Nephron progenitor cell (in vitro differentiated cells): ENCODE measurements at places on chromosomes 1 and 21.

DNA sequence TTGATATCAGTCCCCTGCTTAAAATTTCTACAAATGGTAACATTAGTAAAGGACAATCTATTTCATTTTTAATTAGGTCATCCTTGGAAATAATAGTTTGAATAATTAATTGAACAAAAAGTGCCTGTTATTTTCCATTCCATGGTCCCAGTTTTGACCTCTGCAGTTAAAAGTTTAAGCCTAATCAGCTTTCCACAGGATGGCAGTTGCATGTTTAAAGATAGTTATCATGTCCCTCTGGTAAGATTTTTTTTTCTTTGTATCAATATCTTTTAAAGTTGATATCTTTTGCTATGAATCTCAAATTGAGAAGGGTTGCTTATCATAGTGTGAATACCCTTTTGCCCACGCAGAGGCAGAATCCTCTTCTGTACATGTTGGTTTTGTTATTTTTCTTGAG lies 90.4 kb downstream of the HS2ST1 start:
- no peak for DNase-seq

GRCh38 chr1:2975466-2976179 lies 45.6 kb upstream of the ACTRT2 start:
- no peak for DNase-seq

DNA sequence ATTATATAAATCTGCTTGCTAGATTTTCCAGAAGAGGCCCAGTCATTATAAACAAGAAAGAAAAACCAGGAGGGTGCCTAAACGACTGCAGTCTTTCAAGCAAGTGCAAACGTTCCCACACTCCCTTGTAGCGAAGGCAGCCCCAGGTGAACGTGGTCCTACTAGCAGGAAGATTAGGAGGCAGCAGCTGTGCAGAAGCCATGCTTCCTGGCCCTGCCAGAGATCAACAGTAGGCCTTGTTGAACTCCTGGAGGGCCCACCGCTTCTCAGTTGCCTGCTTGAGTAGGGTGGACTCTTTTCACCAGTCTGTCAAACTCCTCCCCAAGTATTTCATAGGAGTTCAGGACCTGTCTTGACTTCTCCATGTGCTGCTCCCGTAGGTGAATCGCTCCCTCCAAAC lies 163.0 kb upstream of the GORAB start:
- no peak for DNase-seq

- DNase-seq, result no peak
Measured at GRCh38 chr1:93699503-93700168, 18.0 kb upstream of the BCAR3 start.

- DNase-seq, result no peak
Measured at GRCh38 chr21:42590431-42591131, 62.8 kb upstream of the PDE9A start.

- peak; percentile 77 for DNase-seq
Measured at GRCh38 chr1:156421062-156421938, 52.3 kb downstream of the RHBG start.

- DNase-seq, result no peak
Measured at GRCh38 chr1:46802081-46802480, 3.2 kb downstream of the CYP4B1 start.

GRCh38 chr1:81158592-81158991 lies 642.1 kb upstream of the ADGRL2 start:
- no peak for DNase-seq

DNA sequence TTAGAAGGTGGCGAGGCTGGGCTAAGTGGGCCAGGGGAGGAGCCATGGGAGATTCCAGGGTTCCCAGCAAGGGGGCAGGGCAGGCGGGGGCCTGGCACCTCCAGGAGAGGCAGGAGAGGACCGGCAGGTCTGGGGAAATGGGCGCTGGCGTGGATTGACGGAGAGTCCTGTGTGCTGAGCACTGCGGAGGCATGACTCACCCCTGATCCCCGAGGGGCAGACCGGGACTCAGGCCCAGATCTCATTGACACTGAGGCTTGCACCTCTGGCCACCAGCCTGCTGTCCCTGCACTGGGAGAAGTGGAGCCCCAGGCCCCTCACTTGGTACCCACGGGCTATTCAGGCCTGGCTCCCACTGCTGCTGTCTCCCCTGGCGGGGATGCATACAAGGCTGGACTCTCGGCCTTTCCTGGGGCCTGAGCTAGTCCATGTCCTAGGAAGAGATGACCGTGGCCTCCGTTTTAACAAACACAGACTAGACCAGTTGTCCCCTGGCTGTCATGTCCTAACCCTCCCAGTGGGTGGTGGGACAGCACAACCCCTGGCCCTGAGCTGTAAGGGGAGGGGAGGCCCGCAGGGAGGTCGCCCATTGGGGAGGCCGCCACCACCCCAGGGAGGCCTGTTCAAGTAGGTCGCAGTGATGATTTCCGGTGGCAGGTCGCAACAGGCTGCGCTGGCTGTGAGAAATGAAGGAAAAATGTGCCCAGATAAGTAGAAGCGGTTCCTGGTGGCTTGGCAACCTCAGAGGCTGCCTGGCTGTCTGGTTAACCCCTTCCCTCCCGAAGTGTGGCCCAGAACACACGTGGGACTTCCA lies 39.7 kb downstream of the RIPK4 start:
- DNase-seq, result no peak

DNA sequence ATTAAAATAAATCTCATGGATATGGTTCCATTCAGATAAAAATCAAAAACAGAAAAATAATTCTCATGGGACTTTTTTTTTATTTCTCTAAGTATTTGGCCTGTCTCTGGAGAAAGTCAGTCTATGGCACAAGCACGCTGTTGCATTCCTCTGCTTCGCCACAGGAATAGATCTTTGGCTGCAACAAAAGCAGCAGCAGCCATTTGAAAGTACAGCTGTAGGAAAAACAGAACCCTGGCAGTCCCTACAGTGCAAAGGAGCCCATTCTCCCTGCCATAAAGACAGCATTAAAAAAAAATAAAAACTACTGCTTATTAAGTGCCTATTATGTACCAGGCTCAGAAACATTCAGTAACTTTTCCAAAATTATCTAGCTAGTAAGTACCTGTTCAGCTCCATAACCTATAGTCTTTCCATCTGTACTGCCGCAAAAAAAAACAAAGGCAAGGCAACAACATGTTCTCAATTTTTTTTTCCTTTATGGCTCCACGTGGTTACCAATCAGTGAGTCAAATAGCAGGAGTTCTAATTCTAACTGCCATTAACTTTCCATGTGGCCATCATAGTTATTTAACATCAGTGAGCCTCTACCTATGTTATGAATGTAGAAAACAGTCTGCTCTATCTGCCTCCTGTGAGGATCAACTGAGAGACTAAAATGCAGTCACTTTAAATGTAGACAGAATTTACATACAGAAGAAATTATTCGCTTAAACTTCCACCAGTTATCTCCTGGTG lies 22.7 kb downstream of the SLC35D1 start:
- no peak for DNase-seq

DNA sequence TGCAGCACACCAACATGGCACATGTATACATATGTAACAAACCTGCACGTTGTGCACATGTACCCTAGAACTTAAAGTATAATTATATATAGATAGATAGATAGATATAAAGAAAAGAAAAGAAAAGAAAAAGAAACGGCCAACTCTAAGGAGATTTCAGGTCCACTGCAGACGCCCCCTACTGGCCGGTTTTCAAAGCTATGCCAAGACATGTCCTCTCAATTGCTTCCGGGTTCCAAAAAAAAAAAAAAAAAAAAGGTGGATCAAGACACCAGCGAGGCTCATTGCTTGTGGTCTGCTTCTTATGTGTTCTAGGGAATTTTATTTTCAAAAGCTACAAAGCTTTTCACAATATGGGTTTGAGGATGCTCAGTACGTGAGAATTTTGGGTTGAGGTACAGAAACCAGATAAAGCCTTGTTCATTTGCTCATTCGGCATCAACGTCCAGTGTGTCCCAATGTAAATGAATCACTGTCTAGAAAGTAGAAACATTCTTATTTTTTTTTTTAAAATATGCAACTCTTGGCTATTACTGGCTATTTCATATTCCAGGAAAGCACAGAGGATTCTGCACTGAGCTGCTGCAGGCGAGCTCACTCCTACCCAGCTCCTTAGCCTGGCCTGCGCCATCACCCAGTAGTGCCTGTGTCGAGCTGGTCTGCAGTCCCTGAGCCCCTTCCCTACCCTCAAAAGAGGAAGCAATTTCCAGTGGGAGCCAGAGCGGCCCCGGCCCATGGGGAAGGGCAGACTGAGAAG lies 643.0 kb downstream of the KIF26B start:
- peak; percentile 33 for DNase-seq

DNA sequence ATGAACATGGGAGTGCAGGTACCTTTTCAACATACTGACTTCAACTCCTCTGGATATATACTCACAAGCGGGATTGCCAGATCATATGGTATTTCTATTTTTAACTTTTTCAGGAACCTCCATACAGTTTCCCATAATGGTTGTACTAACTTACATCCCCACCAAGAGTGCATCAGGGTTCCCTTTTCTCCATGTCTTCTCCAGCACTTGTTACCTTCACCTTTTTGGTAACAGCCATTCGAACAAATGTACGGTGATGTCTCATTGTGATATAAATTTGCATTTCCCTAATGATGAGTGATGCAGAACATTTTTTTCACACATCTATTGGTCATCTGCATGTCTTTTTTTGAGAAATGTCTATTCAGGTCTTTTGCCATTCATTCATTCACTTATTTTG lies 25.9 kb upstream of the ACTA1 start:
- no peak for DNase-seq

- no peak for DNase-seq
Measured at GRCh38 chr21:33550772-33551660, 8.2 kb downstream of the SON start.

- DNase-seq, result no peak
Measured at GRCh38 chr21:31878831-31879230, 6.0 kb downstream of the HUNK start.

- DNase-seq, result no peak
Measured at GRCh38 chr21:36849461-36850105, 116.9 kb downstream of the HLCS start.

GRCh38 chr1:208939537-208940085 lies 643.9 kb upstream of the CAMK1G start:
- no peak for DNase-seq

- DNase-seq, result no peak
Measured at GRCh38 chr1:180003026-180003695, 48.6 kb downstream of the CEP350 start.

GRCh38 chr1:90723590-90724108 lies 6.5 kb upstream of the BARHL2 start:
- peak; percentile 42 for DNase-seq

DNA sequence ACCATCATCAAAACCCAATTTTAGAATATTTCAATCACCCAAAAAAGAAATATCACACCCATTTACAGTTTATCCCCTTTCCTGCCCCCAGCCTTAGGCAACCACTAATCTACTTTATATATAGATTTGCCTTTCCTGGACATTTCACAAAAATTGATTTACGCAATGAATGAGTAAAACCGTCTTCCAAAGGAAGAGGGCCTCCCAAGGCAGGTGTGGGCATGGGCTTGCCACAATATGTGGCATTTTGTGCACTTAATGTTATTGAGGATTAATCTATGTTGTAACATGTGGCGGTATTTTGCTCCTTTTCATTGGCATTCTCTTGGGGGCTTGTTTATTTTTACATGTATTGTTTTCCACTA lies 11.8 kb upstream of the BMP8B start:
- no peak for DNase-seq

- DNase-seq, result no peak
Measured at GRCh38 chr1:217067642-217068041, 344.4 kb upstream of the ESRRG start.

- no peak for DNase-seq
Measured at GRCh38 chr21:39675993-39676661, 63.4 kb downstream of the B3GALT5 start.

DNA sequence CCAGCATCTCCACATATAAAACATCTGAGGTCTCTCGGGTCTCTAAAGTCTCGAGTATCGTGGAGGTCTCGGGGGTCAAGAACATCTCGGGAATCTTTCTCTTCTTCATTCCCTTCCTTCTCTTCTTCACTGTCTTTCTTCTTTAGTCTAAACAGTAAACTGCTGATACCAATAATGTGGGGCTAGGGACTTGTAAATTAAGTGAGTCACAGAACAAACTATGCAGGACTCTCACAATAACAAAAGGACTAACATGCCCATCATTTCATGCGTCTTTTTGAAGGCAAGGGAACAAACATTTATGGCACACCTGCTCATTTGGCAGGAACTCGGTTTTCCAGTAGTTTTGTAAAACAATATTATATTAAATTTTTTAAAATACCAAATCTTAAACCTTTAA lies 32.4 kb downstream of the PRPF38A start:
- no peak for DNase-seq

DNA sequence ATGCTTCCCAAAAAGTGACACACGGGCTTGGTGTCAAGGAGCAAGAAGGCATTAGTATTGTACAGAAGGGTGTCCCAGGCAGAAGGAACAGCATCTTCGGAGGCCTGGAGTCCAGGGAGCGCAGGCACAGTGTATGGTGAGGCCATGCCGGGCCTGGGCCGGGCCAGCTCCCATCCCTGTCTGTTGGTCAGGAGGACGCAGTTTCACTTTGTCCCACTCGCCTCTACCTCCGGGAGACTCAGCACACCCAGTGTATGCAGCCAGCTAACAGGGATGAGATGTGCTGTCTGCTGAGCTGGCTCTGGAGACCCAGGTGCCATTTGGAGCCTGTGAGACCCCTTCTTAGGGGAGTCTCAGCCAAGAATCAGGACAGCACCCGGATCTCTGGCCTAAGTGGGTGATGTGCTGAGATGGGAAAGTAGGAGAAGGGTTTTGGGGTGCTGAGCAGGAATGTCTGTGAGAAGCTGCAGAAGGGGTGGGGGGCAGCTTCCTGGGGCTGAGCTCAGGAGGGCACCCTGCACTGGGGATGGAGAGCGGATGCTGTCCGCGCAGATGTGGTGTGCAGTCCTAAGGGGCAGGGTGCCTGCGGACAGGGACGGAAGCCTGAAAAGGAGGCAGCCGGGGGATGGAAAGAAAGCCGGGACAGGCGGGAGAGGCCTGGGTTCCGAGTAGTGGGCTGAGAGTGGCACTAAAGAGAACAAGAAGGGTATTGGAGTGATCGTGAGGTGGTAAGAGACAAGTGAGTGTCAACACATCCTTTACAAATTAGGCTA lies 25.7 kb downstream of the DMRTB1 start:
- DNase-seq, result no peak

- no peak for DNase-seq
Measured at GRCh38 chr1:199287647-199288046, 648.8 kb downstream of the PTPRC start.

DNA sequence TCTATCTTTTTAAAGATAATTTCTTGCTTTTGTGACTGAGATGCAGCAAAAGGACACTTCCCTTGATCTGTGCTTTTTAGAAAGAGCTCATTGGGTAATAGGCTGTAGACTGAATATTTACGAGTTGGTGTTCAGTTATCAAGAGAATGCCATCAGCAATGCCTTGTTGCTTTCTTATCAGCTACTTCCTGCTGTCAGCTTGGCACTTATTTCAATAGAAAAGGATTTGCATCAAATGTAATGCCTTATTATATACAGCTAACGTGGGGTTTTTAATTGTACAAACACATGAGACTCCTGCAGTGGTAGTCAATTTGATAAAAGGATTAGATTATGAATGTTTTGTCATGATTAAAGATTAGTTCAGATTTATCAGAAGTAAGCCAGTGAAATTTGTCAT lies 122.2 kb downstream of the ADGRL2 start:
- no peak for DNase-seq
